ENCODE measurements at places on chromosomes 2 and 18.

- DNase-seq, result no peak
Observed at GRCh38 chr2:135629520-135629919, 98.2 kb downstream of the R3HDM1 start.

- no peak for DNase-seq
Observed at GRCh38 chr18:22260208-22260820, 90.9 kb downstream of the GATA6 start.

GRCh38 chr2:73295751-73296400, 2.5 kb upstream of the EGR4 start:
- DNase-seq, result no peak

DNA sequence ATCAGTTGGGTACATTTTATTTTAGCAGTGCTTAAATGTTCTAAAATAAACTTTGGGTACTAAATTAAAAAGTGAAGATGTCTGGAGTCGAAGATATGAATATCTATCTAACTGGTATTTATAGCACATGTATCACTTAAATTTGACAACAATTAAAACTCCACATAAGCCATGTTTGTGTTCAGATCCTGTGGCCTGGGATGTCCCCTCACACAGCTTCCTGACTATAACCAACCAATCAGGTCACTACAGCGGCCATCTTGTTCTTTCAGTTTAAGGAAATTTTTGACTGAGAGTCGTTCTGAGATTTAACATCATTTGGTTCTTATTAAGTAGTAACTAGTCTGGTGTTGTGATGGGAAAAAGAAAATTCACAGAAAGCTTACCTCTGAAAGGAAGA, 170.7 kb upstream of the NRP2 start:
- DNase-seq, result no peak

- no peak for DNase-seq
Observed at GRCh38 chr2:241947876-241948275, 78.3 kb downstream of the RTP5 start.

- DNase-seq, result no peak
Observed at GRCh38 chr2:95208106-95208505, 785 bp downstream of the ZNF892 start.

DNA sequence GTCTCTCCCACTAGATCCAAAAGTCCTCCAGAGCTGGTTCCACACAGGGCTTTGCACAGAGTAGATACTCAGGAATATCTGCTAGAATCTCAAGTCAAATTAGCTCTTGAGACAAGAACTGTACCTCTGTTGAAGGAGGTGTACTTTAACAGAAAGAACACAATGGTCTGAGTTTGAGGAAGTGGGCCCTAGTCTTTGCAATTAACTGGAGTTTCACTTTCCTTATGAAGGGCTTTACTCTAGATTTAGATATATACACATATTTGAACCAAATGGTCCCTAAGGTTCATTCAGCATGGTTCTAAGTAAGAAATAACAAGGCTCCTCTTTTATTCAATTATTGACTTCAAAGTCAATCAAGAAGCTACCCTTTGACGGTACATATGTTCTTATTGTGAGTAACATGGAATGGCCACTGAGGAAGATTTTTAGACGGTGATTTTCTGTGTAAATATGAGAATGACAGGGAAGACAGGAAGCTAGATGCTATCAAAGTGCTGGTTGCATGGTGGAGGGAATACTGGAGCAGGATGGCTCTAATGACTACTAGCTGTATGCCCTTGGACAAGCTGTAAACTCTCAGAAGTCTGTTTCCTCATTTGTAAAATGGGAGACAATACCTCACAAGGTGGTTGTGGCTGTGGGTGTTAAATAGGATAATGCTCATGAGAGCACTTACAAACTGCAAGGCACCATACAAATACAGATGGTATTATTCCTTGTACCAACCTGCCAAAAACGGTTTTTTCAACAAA, 73.5 kb upstream of the SERTAD2 start:
- no peak for DNase-seq

Data from smooth muscle cell of the brain vasculature (primary cell).